ENCODE measurements at places on chromosomes 6 and 20.

- DNase-seq, result no peak
These were observed 70.3 kb downstream of the SCAND1 start for GRCh38 chr20:35883778-35884540.

DNA sequence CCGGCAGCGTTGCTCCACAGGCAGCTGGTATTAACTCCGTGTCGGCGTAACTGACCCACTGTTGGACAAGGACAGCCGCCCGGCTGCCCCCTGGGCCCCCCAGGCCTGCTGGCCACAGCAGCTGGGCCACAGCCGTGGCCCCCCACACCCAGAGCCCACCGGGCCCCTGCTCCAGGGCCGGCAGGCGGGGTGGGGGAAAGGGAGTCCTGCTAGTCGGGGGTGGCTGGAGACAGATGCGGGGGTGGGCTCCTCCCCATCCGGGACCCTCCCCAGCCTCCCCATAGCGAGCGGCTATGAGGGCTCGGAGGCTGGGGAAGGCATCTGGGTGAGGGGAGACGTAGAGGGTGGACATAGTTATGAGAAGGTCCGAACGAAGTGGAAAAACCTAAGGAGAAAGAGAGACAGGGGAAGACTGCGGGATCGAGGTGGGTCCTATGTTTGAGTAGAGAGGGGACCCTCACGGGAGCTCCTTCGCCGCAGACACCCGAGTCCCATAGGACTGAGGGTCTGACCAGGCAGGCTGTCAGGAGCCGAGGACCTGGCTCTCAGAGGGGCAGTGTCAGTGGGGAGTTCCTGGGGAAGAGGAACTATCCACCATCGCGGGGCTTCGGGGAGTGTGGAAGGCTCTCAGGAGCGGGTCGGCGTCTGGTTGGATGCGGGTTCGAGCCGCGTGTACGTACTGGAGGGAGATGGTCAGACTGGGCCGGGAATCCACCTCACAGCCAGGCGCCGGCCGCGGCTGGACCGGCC, 511 bp downstream of the VARS1 start:
- no peak for DNase-seq

GRCh38 chr6:5089481-5090438, 4.6 kb downstream of the PPP1R3G start:
- no peak for DNase-seq

DNA sequence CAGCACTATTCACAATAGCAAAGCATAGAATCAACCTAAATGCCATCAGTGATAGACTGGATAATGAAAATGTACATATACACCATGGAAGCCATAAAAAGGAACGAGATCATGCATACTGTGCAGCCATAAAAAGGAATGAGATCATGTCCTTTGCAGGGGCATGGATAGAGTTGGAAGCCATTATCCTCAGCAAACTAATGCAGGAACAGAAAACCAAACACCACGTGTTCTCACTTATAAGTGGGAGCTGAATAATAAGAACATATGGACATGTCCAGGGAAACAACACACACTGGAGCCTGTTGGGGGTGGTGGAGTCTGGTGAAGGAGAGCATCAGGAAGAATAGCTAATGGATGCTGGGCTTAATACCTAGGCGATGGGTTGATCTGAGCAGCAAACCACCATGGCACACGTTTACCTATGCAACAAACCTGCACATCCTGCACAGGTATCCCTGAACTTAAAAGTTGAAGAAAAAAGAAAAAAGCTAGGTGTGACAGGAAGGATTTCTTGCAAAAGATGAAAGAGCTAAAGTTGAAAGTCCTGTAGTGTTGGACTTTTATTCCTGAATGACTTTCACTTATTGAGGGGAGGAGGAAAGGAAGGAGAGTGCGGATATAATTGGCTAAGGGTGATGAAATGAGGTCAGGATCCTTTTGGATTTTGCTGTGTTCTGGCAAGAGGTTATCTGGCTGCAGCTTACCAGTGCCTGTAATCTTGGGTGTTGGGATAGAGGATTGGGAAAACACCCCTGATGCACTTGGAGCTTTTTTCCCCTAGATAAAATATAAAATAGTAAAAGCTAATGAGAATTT, 8.5 kb downstream of the TRMT11 start:
- no peak for DNase-seq

GRCh38 chr6:49919261-49919660, 44.7 kb downstream of the DEFB114 start:
- DNase-seq, result no peak

DNA sequence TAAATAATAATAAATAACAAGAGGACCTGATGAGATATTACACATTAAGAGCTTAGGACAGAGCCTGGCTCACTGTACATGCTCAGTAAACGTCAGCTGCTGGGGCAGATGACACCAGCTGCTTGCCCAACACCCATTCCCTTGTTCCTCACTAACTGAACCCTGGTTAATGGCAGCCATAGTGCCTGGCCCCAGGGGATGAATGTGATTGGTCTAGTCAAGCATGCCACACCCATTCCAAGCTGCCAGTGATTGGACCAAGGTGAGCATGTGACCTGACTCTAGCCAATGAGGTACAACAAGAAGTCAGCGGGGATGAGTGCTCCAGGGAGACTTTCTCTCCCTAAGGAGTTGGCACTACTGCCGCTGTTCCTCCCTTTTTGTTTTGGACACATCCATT, 85.1 kb upstream of the PTPN1 start:
- DNase-seq, result no peak

DNA sequence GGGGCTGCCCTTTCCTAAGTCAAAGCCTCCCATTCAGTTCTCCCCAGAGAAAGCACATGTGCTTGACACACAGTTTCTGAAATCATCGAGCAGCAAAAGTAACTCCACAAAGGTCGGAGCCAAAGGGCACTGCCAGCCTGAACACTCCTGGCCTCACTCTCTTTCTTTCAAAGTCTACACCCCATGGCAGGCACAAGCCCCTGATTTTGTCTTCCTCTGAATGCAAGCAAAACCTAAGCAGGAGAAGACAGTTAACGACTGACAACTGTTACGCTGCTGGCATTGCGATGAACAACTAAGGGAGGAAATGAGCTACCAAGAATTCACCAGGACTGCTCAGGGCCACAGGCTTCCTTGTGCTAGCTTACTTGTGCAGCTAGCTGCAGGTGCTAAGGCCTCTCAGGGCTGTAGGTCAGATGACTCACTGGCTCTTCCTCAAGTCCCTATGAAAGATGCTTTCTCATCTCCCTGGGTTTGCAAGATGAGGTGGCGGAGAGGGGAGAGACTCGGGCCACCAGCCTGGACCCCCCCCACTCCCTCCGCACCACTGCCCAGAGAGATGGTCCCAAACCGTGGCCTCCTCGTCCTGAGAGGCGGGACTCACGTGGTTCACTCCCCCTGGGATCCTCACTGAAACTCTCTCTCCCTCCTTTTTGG, 208.2 kb downstream of the DLL1 start:
- DNase-seq, result no peak

DNA sequence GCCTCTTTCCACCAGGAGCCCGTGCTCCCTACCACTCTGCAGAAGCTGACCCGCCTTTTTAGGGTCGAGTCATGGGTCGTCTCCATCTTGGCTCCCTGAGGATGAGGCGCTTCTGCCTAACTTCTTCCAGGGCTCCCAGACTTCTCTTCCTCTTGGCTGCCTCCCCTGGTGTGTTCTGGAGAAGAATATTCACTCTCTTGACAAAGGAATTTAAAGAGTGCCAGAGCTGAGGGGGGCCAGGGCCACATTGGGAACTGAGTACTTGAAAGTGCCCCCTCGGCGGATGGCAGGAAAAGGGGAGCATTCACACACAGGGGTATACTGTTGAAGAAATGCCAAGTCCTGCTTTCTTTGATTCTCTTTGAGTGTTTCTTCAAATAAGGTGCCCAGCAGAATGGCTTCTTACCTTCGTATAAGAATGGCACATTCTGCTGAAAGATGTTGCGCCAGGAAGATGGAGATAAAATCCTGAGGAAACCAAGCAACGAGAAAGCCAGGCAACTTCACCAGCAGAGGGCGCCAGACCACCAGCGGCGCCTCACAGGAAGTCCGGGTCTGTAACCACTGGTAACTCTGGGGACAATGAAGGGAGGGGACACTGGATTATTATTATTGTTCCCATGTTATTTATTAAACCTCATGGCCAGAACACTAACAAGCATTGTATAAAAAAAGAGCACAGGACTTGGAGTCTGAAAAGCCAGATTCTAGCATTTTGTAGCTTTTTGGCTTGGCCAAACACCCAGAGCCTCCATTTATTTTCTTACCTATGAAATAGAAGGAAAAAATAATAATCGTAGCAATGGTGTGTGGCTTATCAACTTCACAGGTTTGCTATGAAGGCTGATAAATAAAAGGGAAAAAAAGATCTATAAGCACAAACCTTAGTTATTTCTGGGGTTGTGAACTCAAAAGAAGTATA, 176.7 kb downstream of the HACE1 start:
- DNase-seq, result no peak

DNA sequence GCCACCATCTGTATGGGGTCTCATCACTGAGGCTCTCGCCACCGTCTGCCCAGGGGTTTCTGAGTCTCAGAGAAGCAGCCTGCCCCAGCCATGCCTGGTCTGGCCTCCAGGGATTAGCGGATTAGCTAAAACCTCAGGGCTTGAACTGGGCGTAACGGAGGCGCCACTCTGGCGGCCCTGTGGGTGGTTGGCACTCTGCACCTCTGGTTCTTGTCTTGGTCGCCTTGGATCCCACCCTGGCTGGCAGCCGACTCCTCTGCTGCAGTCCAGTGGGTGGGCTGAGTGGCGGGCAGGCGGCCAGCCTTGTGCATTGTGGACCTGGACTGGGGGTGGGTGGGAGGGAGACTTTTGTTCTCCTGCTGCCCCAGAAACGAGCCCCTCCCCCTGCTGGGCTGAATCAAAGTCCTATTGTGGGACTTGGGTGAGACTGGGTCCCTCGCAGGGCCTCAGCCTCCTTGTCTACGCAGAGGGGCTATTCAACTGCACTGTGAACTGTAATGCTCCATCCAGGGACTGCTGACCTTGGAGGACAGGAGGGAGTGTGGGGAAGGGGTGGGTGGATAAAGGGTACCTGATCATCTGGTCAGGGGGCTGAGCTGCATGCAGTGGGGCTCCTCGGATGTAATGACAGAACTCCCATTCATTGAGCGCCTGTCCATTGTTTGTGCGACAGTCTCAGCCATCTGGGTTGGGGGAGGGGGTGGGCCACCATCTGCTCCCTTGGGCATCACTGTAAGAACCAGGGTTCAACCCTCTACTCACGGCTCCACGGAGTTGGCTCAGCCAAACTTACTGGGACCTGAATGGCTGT, 23.9 kb downstream of the SUN5 start:
- DNase-seq, result no peak
